ENCODE measurements at places on chromosomes 13 and 19.

DNA sequence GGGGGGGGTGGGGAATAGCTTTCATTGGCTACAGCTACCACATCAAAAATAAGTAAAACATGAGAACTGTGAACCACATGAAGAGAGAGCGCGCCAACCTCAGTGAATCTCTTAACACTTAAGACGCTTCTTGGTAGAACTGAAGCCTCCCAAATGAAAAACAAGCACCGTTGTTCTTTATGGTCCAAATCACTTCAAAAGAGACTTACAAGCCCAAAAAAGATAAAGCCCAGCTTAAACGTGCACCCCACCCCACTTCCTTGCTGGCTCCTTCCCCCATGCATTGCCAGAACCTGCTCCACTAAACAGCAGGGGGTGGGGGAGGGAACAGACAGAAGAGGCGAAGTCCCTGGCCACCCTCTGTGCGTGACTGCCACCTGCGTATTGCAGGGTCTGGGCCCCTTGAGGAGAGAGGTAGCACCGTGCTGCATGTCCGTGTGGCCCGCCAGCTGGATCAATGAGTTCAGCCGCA lies 479.1 kb downstream of the FOXO1 start:
- no peak for DNase-seq

GRCh38 chr19:8641908-8642547 lies 11.6 kb downstream of the NFILZ start:
- peak; percentile 55 for DNase-seq

GRCh38 chr19:1470305-1471009 lies 8.6 kb downstream of the C19orf25 start:
- DNase-seq, result peak; percentile 83

DNA sequence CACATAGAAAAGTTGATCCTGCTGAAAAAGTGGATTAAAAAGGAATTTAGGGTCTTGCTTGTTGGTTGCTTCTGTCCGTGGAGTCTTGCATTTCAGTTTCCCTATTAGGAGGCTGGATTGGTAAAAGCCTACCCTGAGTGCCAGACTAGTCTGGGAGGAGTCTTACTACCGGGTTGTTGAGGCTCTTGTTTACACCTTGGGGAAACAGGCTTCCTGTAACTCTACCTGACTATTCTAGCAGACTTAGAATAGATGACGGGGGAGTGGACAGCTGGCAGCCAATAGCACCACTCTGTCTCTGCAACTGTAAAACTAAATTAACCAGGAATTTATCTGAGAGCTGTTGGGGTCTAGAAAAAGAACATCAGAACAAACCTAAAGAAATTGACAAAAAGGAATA lies 11.3 kb upstream of the MPHOSPH8 start:
- no peak for DNase-seq

DNA sequence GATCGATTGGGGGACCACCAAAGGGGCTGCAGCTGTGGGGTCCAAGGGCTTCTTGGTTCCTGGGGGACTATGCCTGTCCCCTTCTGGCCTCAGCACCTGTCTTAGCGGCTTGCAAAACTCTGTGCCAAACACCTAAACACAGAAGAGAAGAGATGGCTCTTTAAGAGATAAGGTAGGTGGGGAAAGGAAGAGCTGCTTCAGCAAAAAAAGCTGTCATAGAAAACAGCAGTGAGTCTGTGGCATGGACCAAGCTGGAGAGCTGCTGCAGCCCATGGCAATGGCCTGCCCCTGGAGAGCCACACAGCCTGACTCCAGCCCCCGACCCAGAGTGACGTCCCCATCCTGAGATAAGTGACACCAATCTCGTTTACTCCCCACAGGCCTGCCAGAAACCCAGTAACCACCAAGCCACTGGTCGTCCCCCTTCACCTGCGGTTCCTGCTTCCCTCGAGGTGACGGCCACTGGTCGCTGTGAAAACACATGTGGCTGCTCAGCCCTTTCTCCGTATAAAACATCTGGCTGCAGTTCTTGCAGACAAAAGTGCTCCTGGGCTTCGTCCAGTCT lies 25.0 kb upstream of the NAPA start:
- no peak for DNase-seq

DNA sequence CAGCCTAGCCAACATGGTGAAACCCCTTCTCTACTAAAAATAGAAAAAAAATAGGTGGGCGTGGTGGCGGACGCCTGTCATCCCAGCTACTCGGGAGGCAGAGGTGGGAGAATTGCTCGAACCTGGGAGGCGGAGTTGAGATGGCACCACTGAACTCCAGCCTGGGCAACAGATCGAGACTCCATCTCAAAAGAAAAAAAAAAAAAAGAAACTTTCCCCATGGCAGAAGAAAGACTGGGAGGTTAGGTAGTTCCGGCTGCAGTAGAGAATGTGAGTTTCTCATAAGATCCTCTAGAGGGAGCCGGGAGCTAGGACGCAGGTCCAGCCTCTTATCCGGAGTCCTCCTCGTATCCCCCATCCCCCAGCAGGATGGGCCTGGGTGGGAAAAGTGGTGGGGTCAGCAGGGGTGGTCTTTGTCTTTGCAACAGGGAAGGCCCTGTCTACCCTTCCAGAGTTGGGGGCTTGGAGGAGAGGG lies 13.2 kb upstream of the CREB3L3 start:
- DNase-seq, result peak; percentile 82

- no peak for DNase-seq
Observed at GRCh38 chr13:45682494-45683008, 19.6 kb upstream of the CBY2 start.

DNA sequence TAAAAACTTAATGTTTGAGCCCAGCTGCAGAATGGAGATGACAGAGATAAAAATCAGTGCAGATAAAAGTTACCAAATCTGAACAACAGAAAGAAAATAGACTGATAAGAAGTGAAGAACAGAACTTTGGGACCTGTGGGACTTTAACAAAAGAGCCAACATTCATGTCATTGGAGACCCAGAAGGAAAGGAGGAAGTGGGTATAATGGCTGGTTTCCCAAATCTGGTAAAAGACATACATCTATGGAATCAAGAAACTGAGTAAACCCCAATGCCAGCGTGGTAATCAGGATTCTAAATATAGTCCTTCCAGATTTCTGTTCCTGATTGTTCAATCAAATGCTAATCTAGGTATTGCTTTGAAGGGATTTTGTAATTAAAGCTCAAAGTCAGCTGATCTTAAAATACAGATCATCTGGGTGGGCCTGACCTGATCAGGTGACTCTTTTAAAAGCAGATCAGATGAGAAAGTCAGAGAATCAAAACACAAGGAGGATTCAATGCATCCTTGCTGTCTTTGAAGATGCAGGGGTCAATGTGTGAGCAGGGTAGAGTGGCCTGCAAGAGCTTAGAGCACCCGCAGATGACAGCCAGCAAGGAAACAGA lies 25.3 kb upstream of the CEACAM20 start:
- no peak for DNase-seq
